ENCODE measurements at places on chromosomes 13 and 19. TPM values are rescaled to one million over a fixed set of nuclear protein-coding genes. Genes with fewer than 3 reads are reported as not detected.

DNA sequence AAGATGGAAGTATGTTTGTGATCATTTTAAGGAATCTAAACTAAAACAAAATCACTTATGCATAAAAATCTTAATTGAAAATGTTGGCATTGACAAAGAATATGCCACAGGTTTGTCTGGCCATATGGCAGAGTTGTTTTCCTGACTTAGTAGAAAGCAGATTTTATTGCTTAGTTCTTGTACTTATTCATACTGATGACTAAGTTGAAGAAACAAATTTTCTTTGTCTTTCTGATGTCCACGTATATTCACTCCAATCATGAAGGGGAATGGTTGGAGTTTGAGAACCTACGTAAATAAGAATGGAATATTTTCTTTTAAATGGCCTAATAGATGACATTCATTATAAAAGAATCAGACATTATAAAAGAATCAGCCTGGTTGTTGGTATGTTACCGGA lies 8.0 kb upstream of the GPC6 start:
- DNase-seq: no peak
- H3K4me1 ChIP-seq: no peaks in the 10 kb centered on the region
- H3K36me3 ChIP-seq: no peaks in the 10 kb centered on the region
- H3K27ac ChIP-seq: no peak overlapping the region

DNA sequence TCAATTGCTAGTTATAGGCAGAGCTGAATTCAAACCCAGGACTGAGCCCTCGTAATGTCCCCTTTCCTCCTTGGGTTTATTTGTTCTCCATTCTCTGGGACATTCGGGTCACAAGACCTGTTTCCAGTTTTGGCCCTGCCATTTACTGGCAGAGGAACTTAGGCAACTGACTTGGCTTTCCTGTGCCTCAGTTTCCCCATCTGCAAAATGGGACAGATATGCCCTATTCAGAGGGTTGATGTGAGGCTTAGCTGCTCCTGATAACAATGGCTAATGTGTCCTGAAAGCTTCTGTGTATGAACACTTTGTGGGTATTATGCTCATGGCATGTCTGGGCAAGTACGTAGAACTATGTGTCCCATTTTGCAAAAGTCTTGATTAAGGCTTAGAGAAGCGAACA lies 996 bp downstream of the ZNF524 start:
- peak overlapping the region; percentile 89 for H3K27ac ChIP-seq
- H3K4me1 ChIP-seq: peaks cover 33% of the 10 kb centered on the region
- DNase-seq: peak; percentile 64
- H3K4me3 ChIP-seq: peak overlapping the region; percentile 87

DNA sequence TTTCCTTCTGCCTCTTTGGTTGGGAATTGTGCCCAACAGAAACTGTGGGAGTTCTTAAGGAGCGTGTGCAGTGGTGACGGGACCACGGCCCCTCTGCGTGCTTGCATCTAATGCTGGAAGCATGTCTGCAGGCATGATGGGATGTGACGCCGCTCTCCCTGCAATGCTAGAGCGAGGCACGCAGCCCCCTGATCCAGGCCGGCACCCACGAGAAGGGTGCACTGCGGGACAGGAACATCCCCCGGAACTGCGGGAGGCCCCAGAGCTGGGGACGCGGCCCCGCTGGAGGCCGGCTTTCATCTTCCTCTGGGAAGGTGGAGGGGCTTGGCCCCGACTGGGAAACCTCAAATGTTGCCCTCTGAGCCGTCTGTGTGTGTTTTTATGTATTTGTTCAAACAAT lies 32.7 kb downstream of the TMEM255B start:
- no peak overlapping the region for H3K27ac ChIP-seq
- no peaks in the 10 kb centered on the region for H3K4me1 ChIP-seq
- H3K4me3 ChIP-seq: no peak overlapping the region
- no peaks in the 10 kb centered on the region for H3K36me3 ChIP-seq

DNA sequence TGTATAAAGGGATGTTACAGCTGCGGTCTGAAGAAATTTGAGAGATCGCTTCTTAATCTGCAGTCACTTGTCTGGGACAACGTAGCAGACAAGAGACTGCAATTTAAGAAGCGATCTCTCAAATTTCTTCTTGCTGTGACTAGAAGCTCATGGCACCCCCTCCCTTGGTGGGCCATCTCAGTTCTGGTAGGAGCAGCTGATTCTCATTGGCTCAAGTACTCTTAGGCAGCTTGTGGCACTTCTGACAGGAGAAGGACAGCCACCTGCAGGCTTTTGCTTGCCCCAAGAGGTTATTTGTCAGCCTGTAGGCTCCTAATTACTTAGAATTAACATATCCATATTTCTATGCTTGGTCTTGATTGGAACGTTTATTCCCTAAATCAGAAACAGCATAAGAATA lies 503.0 kb downstream of the DCT start:
- H3K36me3 ChIP-seq: no peaks in the 10 kb centered on the region
- DNase-seq: no peak
- no peaks in the 10 kb centered on the region for H3K4me1 ChIP-seq
- H3K4me3 ChIP-seq: no peak overlapping the region

Gene IL17D
- total RNA-seq: not detected

Gene ZNF581
- total RNA-seq: 32.7 TPM

- peaks cover 86% of the 10 kb centered on the region for H3K4me1 ChIP-seq
- no peaks in the 10 kb centered on the region for H3K27me3 ChIP-seq
- peak overlapping the region; percentile 92 for H3K27ac ChIP-seq
These were observed 11.3 kb downstream of the LCP1 start for GRCh38 chr13:46170687-46171086.

- peaks cover 26% of the 10 kb centered on the region for H3K4me1 ChIP-seq
- H3K4me3 ChIP-seq: peak overlapping the region; percentile 94
- H3K36me3 ChIP-seq: peaks cover 20% of the 10 kb centered on the region
These were observed 1.3 kb upstream of the SNAPC2 start for GRCh38 chr19:7918615-7919421.

- peak; percentile 77 for DNase-seq
- peak within 1 kb of the TSS; percentile 76 for H3K4me3 ChIP-seq
- H3K4me1 ChIP-seq: peaks cover 11% of the 10 kb centered on the region
- peaks cover 63% of the 10 kb centered on the region for H3K27me3 ChIP-seq
- H3K36me3 ChIP-seq: no peaks in the 10 kb centered on the region
- peak within 1 kb of the TSS; percentile 68 for H3K27ac ChIP-seq
These were observed at the start of gene KL for GRCh38 chr13:33016414-33017322. TSS of gene KL (plus strand) at chr13:33016423. CDS start at chr13:33016441, 18 bp downstream.

Gene PSG1
- total RNA-seq: not detected

Gene PROZ
- not detected for total RNA-seq

DNA sequence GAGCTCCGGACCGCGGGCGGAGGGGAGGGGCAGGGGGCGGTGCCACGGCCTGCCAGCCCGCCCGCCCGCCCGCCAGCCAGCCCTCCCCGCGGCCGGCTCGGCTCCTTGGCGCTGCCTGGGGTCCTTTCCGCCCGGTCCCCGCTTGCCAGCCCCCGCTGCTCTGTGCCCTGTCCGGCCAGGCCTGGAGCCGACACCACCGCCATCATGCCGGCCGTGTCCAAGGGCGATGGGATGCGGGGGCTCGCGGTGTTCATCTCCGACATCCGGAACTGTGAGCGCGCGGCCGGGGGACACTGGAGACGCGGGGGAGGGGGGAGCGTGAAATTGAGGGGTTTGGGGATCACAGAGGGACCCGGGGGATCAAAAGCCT lies at the start of gene AP2A1:
TSS of gene AP2A1 (plus strand) at position 72 of the 370 bp plus-strand sequence. CDS start at position 205, 133 bp downstream.
- H3K36me3 ChIP-seq: peaks cover 6% of the 10 kb centered on the region
- no peak for DNase-seq
- H3K27ac ChIP-seq: peak within 1 kb of the TSS; percentile 92
- no peaks in the 10 kb centered on the region for H3K27me3 ChIP-seq

DNA sequence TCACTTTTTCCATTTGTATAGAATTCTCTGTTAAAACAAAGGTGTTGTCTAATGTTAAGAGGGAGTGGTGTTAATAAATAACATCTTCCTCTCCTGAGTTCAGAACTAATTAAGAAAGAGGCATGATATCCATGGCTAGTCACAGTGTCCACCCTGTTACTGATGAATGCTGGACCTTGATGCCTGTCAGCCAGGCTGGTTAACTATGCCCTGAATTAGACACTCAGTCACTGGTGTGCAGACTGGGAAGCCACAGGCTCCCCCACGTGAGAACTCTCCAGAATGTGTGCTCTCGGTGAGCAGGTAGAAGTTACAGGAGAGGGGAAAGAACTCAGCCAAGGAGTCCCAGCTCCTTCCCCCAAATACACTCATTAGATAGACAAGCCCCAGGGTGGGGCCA lies 56.1 kb upstream of the RNF113B start:
- no peaks in the 10 kb centered on the region for H3K4me1 ChIP-seq
- H3K27ac ChIP-seq: no peak overlapping the region
- no peak overlapping the region for H3K4me3 ChIP-seq

DNA sequence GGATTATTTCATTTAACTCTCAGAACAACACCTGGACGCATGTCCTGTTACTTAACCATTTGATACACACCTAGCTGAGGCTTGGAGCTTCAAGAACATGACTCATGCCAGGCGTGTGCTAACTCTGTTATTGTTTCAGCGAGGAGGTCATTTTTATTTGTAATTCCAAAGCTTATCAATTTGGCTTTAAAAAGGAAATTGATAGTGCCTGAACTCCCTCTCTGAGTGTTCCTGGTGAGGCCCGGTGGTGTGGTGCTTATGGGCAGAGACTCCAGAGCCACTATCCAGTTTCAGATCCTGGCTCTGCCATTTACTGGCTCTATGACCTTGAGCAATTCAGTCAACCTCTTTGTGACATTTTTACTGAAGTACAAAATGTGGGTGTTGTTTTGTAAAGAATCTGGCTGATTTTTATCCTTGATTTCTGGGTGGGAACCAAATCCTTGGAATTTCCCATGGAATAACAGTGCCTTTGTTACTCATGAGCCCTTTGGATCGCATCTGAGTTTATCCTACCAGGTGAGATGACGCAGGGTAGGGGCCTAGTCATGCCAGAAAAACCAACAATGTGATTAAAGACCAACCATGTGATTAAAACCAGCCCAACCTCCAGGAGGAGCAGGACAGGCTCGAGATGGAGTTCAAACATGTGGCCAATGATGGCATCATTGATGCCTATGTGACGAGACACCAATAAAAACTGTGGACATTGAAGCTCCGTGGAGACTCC lies 198.8 kb downstream of the MYO16 start:
- no peaks in the 10 kb centered on the region for H3K36me3 ChIP-seq
- DNase-seq: no peak
- H3K27me3 ChIP-seq: no peaks in the 10 kb centered on the region
- no peaks in the 10 kb centered on the region for H3K4me1 ChIP-seq
- no peak overlapping the region for H3K4me3 ChIP-seq

DNA sequence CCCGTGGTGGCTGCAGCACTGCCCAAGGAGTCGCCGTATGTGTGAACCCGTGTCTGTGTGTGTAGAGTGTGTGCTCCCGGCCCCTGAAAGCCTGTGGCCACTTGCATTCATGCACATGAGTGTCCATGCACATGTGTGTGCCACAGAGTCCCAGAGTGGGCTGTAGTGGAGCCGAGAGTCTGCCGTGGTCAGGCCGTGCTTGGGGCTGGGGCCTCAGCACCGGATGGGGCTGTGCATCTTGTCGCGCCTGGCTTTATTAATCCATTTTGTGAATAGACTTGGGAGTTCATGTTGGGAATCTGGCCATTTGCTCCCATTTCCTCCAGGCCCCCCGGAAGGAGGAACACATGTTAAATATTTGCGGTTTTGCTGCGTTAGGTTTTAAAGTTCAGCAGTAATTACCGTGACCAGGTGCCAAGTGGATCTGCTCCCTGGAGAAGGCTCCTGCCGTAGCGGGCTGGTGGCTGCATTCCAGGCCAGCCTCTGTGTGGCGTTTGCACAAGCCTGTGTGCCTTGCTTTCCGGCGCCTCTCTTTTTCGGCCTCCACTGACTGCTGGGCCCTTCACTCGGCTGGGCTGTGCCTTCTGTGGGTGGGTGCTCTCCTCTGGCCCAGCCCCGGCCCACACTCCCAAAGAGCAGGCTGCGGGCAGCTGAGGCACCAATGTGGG lies 69.2 kb upstream of the KCTD15 start:
- no peaks in the 10 kb centered on the region for H3K27me3 ChIP-seq
- H3K4me1 ChIP-seq: no peaks in the 10 kb centered on the region
- H3K4me3 ChIP-seq: no peak overlapping the region

Gene PALM3
- not detected for total RNA-seq

- no peak for DNase-seq
- peaks cover 55% of the 10 kb centered on the region for H3K27me3 ChIP-seq
- no peak overlapping the region for H3K4me3 ChIP-seq
- H3K27ac ChIP-seq: no peak overlapping the region
These were observed 82.0 kb downstream of the TEX26 start for GRCh38 chr13:31014456-31014855.

GRCh38 chr13:71871844-71872243 lies 4.8 kb upstream of the DACH1 start:
- no peak overlapping the region for H3K27ac ChIP-seq
- H3K4me3 ChIP-seq: no peak overlapping the region
- no peaks in the 10 kb centered on the region for H3K36me3 ChIP-seq
- H3K27me3 ChIP-seq: peaks cover 36% of the 10 kb centered on the region
- peaks cover 5% of the 10 kb centered on the region for H3K4me1 ChIP-seq
- DNase-seq: no peak

Gene ZNF177
- not detected for total RNA-seq

- H3K27ac ChIP-seq: no peak within 1 kb of the TSS
- DNase-seq: no peak
- peaks cover 21% of the 10 kb centered on the region for H3K27me3 ChIP-seq
- H3K36me3 ChIP-seq: no peaks in the 10 kb centered on the region
- no peak within 1 kb of the TSS for H3K4me3 ChIP-seq
These were observed at the start of gene CEACAM5 for GRCh38 chr19:41708481-41708880. TSS of gene CEACAM5 (plus strand) at chr19:41708626. CDS start at chr19:41708732, 106 bp downstream.

DNA sequence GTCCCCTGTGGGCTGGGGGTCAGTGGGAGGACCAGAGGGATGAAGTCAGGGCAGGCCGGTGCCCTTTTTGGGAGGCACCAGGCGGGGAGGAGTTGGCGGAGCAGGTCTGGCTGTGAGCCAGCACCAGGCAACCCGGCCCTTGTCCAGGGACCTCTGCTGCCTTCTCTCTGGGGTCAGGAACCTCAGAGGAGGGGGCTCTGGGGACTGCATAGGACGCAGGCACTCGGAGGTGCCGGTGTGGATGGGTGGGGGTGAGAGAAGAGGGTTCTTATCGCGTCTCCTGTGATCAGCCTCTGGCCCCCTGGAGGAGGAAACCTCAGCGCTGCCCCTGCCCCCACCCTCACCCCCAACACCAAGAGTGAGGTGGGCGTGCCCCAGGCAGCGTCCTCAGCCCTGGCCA lies 16.5 kb downstream of the DPF1 start:
- no peak overlapping the region for H3K27ac ChIP-seq
- no peak for DNase-seq
- H3K36me3 ChIP-seq: peaks cover 3% of the 10 kb centered on the region
- no peak overlapping the region for H3K4me3 ChIP-seq
- H3K27me3 ChIP-seq: peaks cover 25% of the 10 kb centered on the region

Gene EBPL
- 52.3 TPM for total RNA-seq

Gene THSD8
- total RNA-seq: 26.8 TPM

DNA sequence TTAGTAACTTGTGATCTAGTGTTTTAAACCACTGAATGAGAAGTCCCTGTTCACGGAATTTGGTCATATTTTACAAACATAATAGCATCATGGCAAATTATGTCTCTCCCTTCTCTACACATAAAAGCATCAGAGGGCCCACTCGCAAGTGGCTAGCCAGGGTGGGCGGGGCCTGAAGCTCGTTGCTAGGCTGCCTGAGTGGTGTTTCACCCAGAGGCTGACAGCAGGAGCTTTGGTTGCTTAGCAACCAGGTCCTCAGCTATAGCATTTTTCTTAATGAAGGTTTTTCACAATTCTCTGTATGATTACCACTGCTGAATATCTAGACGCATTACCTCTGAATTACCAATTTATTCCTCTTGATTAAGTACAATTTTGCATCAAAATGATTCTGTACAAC lies 126.5 kb downstream of the NALCN start:
- no peak overlapping the region for H3K4me3 ChIP-seq
- no peaks in the 10 kb centered on the region for H3K27me3 ChIP-seq
- H3K4me1 ChIP-seq: no peaks in the 10 kb centered on the region
- no peak overlapping the region for H3K27ac ChIP-seq
- no peaks in the 10 kb centered on the region for H3K36me3 ChIP-seq

Measured in activated CD4-positive, alpha-beta T cell treated with anti-CD3 and anti-CD28 coated beads, Interleukin-2, amount 10 ng/mL, durations not matched to agents 24 days and 14 days (primary cell).